NCI-H1417 treated with DMSO at 0.1 percent for 48 hours (cell line): ENCODE measurements at places on chromosomes 7 and 10.

DNA sequence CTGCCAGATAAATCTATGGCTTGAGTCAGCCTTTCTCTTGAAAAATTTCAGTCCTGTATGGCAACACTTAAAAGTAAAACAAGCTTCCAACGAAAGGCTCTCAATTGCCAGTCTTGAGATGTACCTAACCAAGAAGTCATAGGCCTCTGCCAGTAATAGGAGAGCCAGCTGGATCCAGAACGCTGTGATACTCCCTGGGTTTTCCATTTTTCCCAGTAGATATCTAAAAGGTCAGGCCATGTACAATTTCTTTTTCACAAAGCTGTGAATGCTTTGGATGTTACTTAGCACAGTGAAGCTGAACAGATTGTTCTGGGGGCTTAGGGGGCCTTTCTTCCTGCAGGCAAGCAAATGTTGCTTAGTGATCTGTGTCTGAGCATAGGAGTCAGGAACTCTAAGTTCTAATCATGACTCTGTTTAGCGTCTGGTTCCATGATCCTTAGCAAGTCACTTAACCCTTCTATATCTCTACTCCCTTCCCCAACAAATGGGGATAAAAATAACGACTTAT, 86.5 kb downstream of the ARMH3 start:
- no peak for DNase-seq

DNA sequence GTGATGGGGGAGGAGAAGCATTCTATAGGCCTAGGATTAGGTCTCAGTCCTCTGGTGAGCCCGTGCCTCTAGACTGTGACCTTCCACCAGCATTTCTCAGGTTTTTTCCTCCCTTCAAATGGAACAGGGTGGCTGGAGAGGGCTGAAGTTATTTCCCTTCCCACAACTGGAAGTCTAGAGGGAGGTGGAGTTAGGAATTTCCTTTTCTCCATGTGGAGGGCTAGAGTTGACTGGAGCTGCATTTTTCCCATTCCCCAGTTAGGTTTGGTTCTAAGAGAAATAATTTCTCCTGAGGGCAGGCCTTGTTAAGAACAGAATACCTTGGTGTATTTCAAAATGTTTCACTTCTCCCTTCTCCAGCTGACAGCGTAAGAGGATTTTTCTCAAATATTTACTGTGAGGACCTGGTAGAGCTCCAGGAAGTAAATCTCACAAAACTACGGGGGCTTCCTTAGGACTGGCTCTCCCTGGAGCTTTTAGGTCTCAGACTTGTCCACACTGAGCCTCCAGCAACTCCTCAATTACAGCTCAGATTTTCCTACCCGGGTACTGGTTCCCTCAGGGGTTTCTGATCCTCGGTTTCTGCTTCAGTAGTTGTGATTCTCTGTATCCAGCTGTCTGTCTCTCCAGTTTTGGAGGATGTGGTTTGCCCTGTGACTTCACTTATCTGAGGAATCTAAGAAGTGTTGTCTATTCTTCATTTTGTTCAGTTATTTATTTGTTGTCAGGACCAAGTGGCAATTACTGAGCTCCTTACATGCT, 6.0 kb upstream of the REEP3 start:
- DNase-seq, result no peak

GRCh38 chr10:62858364-62858763, 42.2 kb upstream of the EGR2 start:
- no peak for DNase-seq

DNA sequence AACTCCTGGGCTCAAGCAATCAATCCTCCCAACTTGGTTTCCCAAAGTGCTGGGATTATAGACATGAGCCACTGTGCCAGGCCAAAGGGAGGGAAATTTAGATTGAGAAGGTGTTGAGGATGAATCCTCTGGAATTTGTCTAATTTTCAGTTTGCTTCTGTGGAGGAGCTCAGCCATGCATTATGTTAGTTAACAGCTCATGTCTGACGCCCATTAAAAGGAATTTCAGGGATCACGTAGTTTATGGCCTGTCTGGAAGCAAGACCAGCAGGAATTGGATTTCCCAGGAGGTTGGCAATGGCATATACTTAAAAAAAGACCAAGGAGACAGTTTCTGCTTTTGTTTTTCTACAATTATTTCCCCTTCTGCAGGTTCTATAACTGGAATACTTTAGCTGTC, 165.7 kb downstream of the OTUD1 start:
- no peak for DNase-seq

- DNase-seq, result no peak
Measured at GRCh38 chr7:24913801-24914464, 66.0 kb downstream of the OSBPL3 start.

- no peak for DNase-seq
Measured at GRCh38 chr7:74023092-74023536, 4.9 kb upstream of the ELN start.

GRCh38 chr7:42982604-42983115, 50.5 kb downstream of the MRPL32 start:
- DNase-seq, result no peak

GRCh38 chr10:72020914-72021809, 57.0 kb downstream of the CHST3 start:
- DNase-seq, result no peak

GRCh38 chr7:135160858-135161653, 9.5 kb downstream of the CYREN start:
- DNase-seq, result no peak
